ENCODE measurements at places on chromosomes 4 and X. TPM values are rescaled to one million over a fixed set of nuclear protein-coding genes. Genes with fewer than 3 reads are reported as not detected.

Gene ABHD18
- total RNA-seq = 26.6 TPM

Gene GABRQ
- total RNA-seq = not detected

Gene GAGE13
- total RNA-seq = not detected

Gene GLOD5
- total RNA-seq = not detected

Gene RAB9A
- total RNA-seq = 18.3 TPM

Gene GRSF1
- total RNA-seq = 48.0 TPM

GRCh38 chr4:113411496-113411938 lies 350.0 kb downstream of the CAMK2D start:
- no peak for DNase-seq

DNA sequence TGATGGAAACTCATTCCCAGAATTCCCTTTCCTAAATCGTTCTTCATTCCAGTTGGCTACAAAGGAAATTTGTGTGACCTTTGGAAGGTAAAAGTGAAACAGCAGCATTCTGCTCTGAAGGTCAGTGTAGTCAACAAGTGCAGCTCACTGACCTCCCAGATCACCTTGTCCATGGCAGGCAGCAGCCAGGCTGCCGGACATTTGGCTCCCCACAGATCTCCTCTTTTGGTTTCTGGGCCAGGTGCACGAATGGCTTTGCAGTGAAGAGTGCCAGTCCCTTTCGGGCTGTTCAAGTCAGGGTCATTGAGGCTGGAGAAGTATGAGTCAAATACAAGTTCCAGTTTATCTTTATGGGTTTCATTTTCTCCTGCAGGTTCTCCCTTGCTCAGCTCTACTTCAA lies 14.3 kb downstream of the GPRIN3 start:
- DNase-seq = no peak

DNA sequence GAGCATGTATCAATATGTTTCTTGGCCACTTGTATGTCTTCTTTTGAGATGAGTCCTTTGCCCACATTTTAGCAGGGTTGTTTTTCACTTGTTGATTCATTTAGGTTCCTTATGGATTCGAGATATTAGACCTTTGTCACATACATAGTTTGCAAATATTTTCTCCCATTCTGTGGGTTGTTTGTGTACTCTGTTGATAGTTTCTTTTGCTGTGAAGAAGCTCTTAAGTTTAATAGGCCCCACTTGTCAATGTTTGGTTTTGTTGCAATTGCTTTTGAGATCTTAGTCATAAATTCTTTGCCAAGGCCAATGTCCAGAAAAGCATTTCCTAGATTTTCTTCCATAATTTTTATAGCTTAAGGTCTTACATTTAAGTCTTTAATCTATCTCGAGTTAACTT lies 280.7 kb upstream of the GALNT7 start:
- no peak for DNase-seq

- no peak for DNase-seq
Measured at GRCh38 chr4:108350332-108350731, 181.6 kb upstream of the LEF1 start.

DNA sequence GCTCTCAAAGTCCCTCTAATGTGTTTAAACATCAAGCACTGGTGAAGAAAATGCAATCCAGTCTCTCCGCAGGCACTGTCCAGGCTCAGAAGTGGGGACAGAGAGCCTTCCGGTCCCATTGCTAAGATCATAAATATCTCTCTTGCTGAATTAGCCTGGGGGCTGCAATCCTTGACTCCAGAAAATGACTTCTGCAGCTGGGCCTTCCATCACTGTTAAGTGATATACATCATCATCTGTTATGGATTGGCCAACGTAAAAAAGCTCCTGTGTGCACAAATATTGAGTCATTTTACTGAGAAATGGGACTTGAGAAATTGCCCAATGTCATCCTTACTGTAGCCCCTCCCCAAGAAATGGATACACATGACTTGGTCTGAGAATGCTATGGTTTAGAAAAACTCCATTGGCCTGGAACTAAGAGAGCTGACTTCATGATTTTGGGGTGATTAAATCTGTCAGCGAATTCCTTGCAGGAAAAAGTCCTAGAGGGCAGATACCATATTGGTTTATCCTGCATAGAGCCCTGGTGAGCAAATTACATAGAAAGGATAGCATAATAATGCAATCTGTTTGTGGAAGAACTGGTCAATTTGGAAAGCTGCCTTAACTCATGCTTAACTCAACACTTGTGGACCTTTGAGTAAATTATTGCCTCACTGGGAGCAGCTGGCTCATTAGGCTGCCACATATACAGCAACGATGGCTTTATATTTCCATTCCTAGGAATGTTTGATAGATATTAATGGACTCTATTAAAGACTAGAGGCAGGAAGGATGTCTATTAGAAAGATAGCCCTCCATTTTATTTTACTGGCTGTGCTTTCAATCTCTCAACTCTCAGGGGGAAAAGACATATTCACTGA lies 346.1 kb downstream of the GBA3 start:
- no peak for DNase-seq

DNA sequence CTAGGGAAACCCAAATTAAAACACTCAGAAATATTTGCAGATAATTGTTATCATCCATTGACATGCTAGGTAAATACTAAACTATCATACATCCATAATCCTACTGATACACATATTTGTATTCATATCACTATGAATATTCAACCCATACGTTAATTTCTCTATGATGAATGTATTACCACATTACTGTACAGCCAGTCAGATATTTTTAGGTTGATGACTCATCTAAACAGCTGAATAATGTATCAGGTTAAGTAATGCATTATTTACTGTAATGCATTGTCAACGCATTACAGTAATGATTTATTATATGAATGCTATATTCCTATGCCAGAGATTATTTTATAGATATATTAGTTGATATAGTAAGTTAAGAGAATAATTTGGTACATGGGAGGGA lies 37.1 kb downstream of the VEGFC start:
- DNase-seq = no peak

DNA sequence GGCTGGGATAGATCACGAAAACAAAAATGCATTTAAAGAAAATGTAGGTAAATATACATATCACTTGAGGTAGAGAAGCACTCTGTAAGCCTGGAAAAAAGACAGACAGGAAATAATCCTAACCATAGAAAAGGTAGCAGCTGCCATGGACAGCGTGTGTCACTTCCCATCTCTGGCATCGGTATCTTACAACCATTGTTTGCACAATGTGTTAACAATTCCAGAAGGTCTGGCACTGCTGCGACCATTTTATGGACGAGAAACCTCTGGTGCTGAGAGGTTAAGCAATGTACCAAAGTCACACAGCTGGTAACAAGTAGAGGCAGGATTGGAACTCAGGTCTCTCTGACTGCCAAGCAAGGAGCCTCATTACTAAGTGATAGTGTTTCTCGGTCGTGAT lies 1.7 kb upstream of the MTNR1A start:
- no peak for DNase-seq

DNA sequence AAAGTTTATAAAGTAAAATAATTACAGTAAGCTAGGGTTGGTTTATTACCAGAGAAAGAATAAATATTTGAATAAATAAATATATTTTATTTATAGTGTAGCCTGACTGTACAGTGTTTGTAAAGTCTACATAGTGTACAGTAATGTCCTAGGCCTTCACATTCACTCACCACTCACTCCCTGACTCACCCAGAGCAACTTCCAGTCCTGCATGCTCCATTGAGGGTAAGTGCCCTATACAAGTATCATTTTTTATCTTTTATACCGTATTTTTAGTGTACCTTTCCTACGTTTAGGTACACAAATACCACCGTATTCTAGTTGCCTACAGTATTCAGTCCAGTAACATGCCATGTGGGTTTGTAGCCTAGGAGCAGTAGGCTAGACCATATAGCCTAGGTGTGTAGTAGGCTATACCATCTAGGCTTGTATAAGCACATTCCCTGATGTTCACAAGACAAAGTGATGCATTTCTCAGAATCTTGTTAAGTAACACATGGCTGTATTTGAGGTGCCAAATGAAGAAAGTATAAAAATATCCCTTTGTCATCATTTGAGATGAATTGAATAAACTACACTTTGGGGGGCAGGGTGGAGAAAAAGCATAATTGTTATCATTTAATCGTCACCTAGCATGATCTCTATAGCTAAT lies 14.7 kb upstream of the KLHL8 start:
- no peak for DNase-seq

DNA sequence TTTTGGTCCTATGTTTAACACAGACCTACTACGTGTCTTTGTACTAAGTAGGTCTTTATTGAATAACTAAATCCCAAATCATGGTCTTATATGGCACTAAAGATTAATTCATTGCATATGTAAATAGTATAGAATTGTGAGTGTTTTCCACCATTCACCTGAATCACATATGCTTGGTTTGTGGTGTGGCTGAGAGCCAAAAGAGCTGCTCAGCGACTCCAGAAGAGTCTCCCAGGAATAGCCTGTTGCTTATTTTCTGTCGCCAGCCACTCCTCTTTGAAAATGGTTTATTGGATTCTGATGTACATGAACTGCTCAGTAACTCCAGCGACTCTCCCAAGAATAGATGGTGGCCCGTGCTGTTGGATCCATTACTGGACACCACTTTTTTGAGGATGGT lies 184.5 kb downstream of the CLCN4 start:
- DNase-seq = no peak

GRCh38 chr4:155667222-155667567 lies 547 bp downstream of the GUCY1A1 start:
- no peak for DNase-seq

DNA sequence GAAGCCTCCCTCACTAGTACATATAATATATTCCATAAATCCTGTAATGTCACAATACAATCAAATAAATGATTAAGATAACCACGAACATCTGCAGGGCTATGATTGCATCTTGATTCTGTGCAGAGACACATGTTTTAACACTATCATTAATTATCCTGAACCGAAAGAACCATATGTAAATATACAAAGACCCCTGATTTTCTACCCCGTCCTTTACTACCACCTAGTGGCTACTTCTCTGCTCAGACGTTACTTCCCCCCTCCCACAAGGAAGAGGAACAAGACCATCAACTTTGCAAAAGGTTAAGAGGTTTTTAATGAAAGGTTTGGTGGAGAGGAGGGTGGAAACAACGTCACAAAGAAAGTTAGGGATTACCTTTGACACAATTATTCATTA lies 134.0 kb downstream of the COL4A6 start:
- no peak for DNase-seq

Data from naive thymus-derived CD4-positive, alpha-beta T cell (primary cell).